ENCODE measurements at places on chromosomes 1 and 21.

DNA sequence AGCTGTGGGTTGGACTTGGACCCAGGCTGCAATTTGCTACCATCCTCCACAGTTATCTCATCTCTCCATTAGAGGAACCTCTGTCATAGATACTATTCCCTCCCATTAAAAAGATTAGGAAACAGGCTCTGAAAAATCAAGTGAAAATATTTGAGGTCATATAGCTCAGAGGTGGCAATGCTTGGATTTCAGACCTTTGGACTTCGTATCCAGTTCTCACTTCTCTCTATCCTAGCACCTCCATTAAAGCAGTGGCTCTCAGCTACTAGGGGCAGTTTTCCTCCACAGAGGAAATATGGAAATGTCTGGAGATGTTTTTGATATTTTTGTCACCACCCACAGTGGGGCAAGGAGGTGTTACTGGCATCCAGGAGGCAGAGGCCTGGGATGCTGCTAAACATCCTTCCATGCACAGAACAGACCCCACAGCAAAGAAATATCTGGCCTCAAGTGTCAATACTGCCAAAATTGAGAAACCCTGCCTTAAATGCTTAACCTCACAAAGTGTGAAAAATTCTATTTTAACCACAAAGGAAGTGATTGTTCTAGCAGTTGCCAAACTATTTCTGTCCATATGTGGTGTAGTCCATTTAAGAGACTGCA lies 54.1 kb downstream of the C8A start:
- DNase-seq, result no peak

DNA sequence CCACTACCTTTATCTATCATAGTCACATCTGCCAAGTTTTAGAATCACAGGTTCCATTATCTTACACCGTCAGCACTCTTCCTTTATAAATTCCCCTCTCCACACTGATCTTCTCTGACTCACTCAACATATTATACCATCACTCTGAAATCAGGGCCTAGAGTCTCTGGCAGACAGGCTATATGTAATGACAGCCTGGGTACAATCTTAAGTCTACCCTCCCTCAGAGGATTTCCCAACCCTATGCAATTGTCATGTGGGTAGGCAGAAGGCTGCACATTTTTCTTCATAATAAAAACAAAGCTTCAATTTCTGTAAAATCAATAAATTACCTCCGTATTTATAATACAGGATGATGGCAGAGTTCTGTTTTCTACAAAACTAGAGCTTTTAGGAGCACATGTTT lies 138.0 kb downstream of the RERE start:
- no peak for DNase-seq

DNA sequence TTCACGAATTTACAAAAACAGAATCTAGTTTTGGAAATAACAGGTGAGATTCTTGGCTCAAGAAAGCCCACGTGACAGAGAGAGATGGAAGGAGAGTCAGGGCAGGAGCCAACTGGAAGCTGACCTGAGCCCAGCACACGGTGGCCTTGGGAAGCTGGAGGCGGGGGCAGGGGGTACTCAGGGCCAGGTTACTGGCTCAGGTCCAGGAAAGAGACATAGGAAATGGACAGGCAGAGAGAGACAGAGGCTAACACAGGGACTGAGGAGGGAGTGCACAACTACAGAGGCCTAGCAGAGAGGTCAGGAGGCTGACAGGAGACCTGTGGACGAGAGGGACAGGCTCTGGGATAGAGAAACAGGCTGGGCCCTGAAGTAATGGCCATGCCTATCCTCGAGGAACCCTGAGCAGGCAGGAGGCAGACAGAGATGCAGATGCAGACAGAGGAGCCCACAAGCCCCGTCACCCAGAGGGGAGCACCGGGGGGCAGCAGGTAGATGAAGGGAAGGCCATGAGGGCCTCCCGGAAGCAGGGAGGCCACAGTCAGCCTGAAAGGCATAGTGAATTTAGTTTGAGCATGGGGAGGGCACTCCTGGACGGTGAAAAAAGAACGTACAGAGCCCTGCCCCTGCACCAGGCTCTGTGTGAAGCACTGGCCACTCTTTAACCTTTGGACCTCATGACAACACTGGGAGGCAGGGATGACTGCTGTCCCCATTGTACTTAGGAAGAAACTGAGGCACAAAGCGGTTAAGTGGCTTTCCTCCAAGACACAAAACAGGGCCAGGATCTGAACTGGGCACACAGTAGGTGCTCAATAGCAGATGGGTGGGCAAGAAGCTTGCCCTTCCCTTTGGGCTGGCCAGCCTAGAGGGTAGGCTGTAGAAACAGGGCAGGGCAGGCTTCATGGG lies 230.1 kb downstream of the TRABD2B start:
- DNase-seq, result no peak

DNA sequence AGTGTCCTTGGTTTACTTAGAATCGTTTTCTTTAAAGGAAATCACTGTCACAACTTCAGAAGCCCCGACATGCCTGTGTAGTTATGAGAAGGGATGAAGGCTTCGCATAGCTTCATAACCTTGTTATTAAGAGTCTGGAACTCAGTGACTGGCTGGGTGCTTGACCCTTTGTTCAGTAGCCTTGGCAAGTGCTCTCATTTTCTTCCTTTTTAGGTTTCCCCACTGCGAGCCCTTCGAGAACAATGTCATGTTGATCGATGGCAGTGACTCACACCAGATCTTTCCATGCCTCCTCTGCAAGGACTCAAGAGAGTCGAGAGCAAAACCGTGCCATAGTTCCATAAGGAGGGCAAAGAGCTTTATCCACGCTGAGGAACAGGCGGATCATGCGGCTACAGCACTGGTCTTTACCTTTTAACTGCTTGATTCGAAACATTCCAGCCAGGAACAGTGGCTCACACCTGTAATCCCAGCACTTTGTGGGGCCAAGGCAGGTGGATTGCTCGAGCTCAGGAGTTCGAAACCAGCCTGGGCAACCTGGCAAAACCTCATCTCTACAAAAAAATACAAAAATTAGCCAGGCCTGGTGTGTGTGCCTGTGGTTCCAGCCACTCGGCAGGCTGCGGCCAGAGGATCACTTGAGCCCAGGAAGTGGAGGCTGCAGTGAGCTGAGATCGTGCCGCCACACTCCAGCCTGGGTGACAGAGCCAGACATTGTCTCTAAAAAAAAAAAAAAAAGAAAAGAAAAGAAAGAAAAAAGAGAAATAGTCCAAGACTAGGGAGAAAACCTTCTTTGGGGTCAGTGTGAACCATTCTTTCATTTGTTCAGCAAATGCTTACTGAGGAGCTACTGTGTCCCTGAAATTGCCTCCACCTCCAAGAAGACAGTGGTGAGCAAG lies 95.4 kb upstream of the ERRFI1 start:
- DNase-seq, result peak; percentile 99

- no peak for DNase-seq
Measured at GRCh38 chr1:42154685-42155084, 1.5 kb downstream of the GUCA2B start.

DNA sequence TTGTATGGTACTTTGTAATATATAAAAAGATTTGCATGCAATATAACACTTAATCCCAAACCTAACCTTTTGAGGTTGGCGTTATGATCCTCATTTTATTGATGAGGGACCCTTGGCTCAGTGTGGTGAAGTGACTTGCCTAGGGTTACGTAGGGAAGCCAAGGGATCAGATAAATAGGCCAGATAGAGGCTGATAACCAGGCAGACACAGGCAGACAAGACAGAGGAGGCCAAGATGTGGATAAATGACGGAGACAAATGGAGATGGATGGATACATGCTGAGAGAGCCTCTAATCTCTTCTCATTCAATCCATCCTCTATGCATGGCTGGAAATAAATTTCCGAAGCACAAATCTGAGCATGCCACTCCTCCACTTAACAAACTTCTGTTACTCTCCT lies 136.9 kb upstream of the SPATA6 start:
- no peak for DNase-seq

DNA sequence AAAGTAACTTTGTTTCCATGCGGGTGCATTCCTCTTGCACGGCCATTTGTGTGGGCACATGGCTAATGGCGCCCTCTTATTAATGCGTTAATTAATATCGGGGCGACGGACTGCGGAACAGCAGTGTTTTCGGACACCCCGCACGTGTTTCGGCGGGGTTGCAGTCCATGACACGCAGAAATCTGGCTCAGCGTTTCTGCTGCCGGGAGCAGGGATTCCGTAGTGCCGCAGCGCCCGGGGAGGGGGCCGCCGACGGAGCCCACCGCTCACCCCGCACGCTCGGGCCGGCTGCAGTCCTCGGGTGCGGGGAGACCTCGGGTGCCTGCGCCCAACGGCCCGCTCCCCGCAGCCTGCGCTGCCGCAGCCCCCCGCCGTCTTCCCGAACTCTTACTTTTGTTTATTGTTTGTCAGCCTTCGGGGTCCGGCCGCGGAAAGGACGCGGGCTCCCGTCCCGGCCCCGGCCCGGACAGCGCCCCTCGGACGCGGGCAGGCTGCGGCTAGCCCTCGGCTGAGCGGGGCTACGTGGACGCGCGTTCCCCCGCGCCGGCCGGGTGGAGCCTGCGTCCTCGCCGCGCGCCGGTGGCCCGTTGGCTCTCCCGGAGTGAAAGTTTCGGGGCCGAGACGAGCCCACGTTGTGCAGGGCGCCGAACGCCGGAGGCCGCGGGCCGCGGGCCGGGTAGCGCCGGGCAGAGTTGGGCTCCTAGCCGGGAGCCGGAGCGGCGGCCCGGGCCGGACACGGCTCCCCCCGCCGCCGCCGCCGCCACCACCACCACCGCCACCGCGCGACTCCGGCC lies 849 bp downstream of the NFIA start:
- DNase-seq, result peak; percentile 16

- no peak for DNase-seq
Measured at GRCh38 chr1:7850786-7851185, 2.1 kb downstream of the UTS2 start.

DNA sequence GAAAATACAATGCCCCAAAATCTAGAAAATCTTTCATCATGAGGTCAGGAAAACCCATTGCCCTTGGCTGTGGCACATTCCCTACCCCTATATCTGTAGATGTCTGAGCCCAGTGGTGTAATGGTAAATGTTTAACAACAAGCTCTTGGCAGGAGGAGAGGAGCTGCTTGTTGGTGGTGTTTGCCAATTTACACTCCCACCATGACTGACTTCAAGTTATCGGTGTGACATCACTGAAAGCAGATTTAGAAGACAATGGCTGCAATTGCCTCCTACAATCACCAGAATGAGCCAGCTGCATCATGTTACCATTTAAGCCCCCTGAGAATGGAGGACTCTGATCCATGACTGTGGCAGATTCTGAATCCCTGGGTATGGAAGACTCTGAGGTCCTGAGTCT lies 70.9 kb downstream of the SDC3 start:
- DNase-seq, result no peak

DNA sequence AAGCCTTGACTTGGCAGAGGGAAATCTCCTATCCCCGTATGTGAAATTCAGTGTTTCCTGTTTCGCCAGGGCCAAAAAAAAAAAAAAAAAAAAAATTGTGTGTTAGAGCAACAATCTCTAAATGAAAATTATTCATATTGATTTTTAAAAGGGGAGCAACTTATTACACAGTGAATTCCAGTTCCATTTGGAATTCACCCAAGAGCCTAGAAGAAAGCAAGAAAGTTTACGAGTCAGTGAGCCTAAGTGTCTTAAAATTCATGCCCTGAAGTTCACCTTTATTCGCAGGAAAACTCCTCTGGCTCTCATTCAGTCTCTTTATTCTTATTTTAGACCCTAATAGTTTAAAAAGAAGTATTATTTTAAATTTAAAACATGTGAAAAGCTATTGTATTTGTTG lies 42.1 kb upstream of the HUNK start:
- DNase-seq, result no peak

DNA sequence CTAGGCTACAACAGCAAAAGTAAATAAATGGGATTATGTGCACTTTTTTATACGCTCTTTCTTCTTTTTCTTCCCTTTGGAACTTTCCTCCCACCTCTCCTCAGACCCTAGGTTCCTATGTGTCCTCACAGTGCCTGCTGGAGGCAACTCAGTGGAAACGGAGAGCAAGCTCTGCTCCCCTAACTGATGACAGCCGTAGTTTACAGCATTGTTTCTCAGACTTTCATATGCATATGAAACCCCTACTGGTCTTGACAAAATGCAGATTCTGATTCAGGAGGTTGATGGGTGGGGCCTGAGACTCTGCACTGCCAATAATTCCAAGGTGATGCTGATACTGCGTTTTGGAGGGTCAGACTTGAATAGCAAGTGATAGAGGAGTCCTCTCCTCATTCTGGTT lies 34.3 kb upstream of the HMCN1 start:
- DNase-seq, result no peak

GRCh38 chr1:246491551-246492053 lies 15.5 kb downstream of the SMYD3 start:
- DNase-seq, result no peak

DNA sequence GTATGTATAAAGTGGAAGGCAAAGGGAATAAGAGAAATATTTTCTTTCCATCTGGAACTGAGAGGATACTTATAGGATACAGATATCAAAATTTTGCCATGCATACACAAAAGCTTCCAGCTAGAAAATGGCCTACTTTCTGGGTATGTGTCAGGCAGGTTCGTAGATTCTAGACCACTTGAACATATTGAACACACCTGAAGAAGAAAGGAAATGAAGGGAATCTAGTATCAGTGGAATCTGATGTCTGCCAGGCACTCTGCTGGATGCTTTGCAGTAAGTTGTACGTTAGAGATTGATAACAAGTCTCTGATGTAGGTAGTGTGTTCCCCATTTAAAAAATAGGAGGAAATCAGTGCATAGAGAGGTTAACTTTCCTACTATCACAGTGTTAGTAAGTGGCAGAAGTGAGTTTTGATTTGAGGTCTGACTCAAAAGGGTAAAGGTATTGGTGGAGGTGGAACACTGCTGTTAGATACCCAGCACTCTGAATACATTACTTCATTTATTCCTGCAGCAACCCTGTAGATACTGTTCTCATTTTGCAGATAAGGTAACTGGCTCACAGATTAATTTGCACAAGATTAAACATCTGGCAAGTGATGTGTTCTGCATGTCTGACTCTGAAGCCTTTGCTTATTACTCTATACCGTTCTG lies 3.0 kb downstream of the CAMSAP2 start:
- DNase-seq, result no peak

GRCh38 chr1:82867781-82868180 lies 1067.0 kb downstream of the ADGRL2 start:
- DNase-seq, result peak; percentile 69

GRCh38 chr1:101313356-101313755 lies 76.5 kb downstream of the S1PR1 start:
- no peak for DNase-seq

- DNase-seq, result no peak
Measured at GRCh38 chr1:226886122-226886901, 15.9 kb downstream of the PSEN2 start.

DNA sequence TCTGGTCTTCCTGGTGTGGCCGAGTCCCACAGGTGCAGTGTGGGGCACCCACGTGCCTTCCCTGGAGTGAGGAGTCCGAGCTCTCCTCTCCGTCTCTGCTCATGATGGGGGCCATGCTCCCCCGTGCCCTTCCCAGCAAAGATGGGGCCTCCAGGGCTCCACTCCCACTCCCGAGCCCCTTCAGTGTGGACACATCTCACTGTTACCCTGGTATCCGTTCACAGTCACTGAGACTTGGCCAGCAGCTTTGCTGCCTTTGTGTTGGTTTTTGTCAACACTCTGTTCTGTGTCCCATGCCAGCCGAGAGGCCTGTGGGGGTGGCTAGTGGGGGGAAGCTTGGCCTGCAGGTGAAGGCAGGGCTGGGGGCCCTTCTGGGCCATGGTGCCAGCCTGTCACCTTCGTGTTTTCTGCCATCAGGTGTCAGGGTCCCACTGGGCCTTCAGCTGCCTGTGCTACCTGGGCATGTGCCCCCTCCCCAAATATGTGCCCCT lies 46.9 kb upstream of the POFUT2 start:
- no peak for DNase-seq

Data from M059J (cell line).